GM20000 (cell line): ENCODE measurements at places on chromosomes 11 and 22.

- no peak for DNase-seq
These were observed 6.0 kb downstream of the RNF169 start for GRCh38 chr11:74754507-74755252.

DNA sequence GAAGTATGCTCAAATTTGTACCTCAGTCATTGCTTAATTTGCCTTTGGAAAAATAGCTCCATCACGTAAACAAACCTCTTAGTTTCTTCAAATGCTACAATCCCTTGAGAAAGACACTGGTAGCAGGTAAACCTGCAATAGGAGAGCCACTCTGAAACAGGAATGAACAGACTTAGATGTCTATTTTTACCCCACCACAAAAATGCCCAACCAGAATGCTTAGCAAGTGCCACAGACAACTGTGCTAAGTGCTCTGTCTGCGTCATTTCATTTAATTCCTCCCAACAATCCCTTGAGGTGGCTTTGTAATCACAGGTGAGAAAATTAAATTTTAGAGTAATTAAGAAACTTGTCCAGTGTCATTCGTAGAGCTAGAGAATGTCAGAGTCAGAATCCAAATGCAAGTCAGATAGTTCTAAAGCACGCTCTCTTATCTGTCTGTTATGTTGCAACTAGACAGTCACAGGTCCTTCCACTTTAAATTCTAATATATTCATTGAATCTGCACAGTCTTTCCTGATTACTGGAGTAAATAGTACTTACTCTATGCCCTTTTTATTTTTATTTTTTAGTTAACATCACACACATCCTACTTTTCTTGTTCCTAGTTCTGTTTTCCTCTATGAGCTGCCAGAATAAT lies 89.0 kb upstream of the GRIA4 start:
- DNase-seq: no peak

GRCh38 chr11:78428773-78429172 lies 11.2 kb upstream of the GAB2 start:
- no peak for DNase-seq

DNA sequence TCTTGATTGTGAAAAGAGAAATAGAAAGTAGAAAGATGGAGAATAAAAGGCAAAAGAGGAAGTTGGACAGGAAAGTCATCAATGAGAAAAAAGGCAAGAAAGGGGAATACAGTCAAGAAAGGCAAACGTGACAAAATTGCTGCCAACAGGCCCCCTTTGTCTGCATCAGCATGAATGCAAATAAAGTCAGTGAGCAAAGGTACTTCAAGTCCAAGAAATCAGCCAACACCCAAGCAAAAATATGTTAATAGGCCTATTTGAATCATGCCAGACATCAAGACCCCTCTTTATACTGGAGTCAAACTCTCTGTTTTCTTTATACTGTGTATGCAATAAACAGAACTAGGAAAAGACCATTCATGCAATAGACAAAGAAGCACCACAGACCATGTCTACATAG lies 34.3 kb downstream of the GUCY1A2 start:
- no peak for DNase-seq

DNA sequence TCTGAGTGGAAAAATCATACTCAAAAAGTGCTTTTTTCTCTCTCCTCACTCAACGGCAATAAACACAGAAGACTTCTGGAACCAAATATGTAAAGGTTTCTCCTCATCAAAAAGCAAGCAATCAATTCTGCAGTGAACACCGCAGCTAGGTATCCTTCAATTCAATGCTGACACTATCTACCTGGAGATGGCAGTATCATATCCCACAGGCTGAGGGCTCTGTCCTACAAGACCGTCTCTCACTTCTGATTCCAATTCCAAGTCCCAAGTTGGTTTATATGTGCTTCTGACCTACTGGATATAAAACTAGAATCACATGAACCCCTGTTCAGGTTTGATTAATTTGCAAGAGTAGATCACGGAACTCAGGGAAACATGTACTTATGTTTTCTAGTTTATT lies 59.7 kb upstream of the LUZP2 start:
- no peak for DNase-seq

DNA sequence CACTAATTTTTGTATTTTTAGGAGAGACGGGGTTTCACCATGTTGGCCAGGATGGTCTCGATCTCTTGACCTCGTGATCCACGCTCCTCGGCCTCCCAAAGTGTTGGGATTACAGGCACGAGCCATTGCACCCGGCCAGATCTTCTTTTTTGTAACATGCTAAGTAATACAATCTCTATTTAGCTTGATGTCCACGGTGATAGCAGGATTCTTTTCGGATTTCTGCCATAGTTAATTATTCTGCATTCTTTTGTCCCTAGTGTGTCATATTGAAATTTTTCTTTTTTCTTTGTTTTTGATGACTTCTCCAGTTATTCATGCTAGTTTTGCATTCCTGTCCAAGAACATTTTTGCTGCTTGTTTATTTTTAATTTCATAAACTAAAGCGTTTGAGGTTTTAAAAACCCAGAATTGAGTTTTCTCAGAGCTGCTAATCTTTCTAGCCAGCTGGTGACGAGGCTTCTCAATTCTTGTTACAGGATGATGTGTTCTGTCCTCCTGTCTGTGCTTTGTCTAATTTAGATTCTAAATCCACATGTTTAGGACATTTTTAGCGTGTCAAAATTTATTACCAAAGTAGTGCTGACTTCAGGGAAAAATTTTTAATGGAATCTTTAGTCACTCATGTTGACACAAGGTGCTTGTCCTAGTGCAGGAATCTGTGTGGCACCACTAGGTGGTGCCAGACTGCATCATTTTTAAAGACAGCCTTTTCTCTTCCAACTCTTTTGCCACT lies 21.8 kb downstream of the NF2 start:
- DNase-seq: peak; percentile 47

DNA sequence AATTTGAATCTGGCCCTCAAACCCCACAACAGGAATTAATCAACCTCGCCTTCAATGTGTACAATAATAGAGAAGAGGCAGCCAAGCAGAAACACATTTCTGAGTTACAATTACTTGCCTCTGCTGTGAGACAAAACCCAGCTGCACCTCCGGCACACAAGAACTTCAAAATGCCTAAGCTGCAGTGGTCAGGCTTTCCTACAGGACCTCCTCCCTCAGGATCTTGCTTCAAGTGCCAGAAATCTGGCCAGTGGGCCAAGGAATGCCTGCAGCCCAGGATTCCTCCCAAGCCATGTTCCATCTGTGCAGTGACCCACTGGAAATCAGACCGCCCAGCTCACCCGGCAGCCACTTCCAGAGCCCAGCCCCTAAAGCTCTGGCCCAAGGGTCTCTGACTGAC lies 3.4 kb upstream of the NDUFC2 start:
- DNase-seq: no peak

GRCh38 chr11:19382131-19382611 lies 141.4 kb upstream of the E2F8 start:
- DNase-seq: no peak

DNA sequence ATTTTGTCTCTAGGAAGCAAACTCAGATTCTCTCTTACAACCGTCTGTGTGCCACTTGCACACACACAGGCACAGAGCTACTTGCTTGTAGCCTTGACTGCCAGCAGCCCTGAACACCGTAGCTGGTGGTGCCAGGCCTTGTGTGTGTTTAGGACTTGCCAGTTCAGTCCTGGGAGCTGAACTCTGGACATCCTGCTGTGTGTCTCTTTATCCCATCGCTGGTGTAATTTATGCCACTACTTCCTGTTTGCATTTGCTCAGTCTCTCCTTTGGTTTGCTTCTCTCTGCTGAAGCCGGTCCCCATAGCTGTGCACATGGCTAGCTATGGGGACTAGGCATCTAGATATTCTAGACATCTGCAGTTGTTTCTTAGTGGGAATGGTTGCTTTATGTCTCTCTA lies 24.0 kb downstream of the MARK2 start:
- no peak for DNase-seq
